ENCODE measurements at places on chromosomes 11 and 22.

GRCh38 chr22:48869788-48870187 is 957.9 kb downstream of the BRD1 start:
- DNase-seq = no peak

GRCh38 chr11:58586998-58587397 is 8.1 kb downstream of the ZFP91 start:
- no peak for DNase-seq

DNA sequence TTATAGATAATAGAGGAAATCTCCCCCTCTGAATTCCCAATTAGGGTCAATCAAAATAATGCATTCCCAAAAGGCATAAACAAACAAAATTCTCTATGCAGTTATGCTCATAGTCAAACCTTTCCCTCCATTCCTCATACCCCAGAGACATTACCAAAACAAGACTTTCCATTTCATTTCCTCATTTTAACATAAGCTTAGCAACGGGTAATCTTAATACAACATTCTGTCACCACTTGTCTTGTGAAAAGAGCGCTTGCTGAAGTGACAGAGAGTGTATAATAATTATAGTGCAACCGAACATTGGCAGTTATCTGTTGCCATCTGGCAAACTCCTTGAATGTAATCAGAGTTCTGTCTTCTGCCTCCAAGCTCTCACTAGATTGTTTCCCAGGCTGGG is 1.2 kb upstream of the SLN start:
- no peak for DNase-seq

DNA sequence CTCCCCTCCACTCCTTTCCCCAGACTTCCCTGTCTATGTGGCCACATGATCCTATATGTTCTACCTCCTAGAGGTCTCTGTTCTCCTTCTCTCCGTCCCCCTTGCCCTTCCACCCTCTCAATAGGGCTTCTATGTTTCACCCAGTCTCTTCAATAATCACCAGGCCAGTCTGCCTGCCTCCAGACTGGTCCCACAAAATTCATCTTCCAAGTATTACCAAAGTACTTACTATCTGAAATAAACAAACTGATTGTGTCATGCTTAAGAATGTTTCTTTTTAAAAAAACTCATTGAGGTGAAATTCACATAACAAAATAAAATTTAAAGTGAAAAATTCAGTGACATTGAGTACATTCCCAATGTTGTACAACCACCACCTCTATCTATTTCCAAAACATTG is 44.2 kb downstream of the MTNR1B start:
- no peak for DNase-seq

- DNase-seq = no peak
These were observed 60.4 kb downstream of the BMAL1 start for GRCh38 chr11:13338019-13338426.

DNA sequence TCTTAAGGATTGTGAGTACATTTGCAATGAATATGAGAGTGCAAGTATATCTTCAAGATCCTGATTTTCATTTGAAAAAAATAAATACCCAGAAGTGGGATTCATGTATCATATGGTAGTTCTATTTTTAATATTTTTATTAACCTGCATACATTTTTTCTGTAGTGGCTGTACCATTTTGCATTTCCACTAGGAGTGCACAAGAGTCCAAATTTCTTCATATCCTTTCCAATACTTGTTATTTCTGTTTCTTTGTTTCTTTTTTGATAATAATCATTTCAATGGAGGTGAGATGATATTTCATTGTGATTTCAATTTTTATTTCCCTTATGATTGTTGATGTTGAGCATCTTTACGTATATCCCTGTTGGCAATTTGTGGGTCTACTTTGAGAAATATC is 759.8 kb upstream of the CNTN5 start:
- no peak for DNase-seq

- DNase-seq = peak; percentile 58
These were observed at the start of gene TIMP3 for GRCh38 chr22:32801537-32802236. TSS of gene TIMP3 (plus strand) at chr22:32801705. CDS start at chr22:32802002, 297 bp downstream.

DNA sequence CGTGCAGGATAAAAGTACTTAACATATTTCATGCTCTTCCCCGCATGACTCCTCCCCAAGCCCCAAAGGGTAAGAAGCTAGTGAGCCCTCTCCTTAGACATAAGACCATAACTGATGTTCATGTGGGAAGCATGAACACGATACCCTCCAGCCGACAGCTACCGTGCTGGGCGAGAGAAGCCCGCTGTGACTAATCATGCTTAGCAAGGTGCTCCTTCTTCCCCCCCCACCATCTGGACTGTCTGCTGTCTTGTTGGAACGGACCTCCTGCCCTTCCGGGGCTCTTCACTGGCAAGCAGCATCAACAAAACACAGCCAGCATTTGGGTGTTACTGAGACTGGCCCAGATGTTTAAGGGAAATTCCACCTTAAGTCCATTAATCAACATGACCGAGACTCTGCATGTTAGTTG is 200.6 kb downstream of the DBX1 start:
- no peak for DNase-seq

GRCh38 chr11:96001037-96001436 is 77.1 kb upstream of the MTMR2 start:
- no peak for DNase-seq

DNA sequence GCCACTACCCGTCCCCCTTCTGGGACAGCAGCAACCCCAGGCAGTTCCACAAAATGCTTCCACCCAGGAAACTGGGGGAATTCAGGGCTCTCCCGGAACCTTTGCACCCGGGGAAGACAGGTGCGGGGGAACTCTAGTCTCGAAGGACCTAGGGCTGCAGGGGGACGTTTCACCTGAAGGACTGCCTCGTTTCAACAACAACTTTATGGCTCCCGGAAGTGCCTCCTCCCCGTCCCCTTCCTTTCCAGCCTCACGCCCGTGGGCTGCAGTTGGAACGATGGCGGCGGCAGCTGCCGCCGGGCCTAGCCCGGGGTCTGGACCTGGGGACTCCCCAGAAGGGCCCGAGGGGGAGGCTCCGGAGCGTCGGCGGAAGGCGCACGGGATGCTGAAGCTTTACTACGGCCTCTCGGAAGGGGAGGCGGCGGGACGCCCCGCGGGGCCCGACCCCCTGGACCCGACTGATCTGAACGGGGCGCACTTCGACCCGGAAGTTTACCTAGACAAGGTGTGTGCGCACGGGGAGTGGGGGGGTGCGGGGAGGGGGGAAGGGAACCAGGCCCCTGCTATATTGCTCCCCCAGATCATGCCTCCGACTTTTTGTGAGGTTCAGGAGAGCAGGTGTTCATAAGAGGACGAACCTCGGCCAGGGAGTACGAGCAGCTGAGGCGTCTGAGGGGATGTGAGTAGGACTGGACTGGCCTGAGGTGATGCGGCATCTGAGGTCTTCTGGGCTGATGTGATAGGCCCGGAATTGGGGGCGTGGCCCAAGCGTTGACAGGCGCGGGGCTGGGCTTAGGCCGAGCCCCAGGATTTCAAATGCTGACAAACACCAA is at the start of gene VPS51:
TSS of gene VPS51 (plus strand) at position 241 of the 833 bp plus-strand sequence. CDS start at position 278, 37 bp downstream.
- DNase-seq = peak; percentile 95

DNA sequence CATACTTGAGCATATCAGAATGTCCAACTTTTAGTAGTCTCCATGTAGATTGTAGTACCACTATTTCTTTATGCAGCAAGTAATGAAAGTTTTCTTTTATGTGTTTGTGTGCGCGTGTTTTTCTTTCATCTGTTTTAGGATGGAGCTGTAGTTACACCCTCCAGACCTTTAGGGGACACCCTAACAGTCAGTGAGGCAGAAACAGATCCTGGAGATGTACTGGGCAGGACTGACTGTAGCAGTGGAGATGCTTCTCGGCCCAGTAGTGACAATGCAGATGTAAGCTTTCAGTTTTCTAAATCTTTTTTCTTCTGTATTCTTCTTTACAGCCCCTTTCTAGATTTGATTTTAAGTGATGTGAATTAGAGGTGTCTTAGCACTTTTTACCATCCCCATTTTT is 79.9 kb upstream of the GRIK4 start:
- peak; percentile 32 for DNase-seq

- no peak for DNase-seq
These were observed 320.5 kb downstream of the MIAT start for GRCh38 chr22:26977741-26978376.

DNA sequence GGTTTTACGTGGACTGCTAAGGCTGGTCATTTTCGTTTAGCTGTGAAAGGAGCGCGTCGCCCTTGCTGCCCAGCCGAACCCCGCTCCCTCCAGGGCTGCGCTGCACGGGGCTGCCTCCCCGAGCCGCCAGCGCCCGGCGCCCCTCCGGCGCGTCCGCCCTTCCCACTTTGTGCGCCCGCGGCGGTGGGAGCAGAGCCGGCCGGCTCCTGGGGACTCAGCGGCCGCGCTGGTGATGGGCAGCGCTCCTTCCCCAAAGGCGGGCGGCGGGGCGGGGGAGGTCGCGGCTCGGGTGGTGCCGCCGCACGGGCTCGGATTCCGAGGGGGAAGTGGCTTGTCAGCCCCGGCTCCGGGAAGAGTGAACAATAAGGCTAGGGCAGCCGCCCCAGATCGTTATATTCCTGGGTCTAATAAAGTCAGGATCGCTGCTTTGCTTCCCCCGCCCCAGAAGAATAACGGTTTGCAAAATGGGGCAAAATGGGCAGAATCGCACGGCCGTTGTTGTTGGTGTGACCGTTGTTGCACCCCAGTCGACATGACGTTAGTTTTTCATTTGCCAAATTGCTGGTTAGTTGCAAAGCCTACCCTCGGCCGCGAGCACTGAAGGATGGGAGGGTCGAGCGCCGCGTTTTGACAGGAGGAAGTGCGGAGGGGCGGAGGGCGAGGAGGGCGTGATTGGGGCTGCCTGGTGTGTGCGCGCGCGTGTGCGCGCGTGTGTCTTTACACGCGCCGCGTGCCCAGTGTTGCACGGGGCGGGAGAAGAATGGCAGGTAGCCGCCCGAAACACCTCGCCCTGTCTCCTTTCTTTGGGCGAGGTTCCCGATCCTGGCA is 745 bp downstream of the NCAM1 start:
- DNase-seq = no peak

GRCh38 chr11:59941091-59941490 is 2.9 kb downstream of the OOSP1 start:
- no peak for DNase-seq

DNA sequence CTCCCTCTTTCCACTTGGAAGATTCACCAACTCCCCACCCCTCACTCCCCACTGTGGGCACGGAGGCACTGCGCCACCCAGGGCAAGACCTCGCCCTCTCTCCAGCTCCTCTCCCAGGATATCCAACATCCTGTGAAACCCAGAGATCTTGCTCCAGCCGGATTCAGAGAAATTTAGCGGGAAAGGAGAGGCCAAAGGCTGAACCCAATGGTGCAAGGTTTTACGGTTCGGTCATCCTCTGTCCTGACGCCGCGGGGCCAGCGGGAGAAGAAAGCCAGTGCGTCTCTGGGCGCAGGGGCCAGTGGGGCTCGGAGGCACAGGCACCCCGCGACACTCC is 397 bp upstream of the CD44 start:
- DNase-seq = no peak

DNA sequence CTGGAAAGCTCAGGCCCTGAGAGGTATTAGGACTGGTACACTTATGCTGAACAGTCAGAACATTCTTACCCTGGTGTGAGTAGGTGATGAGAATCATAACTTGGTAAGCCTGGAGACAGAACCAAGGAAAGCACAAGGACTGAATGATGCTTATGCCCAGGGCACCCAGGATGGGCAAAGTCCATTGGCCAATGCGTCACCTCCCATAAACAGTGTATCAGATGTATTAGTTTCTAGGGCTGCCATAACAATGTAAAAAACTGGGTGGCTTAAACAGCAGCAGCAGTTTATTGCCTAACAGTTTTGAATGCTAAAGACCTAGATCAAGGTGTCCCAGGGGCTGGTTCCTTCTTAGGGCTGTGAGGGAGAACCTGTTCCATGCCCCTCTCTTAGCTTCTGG is 107.0 kb downstream of the FAR1 start:
- DNase-seq = no peak

- DNase-seq = no peak
These were observed 350.6 kb downstream of the TENM4 start for GRCh38 chr11:79090191-79090705.

GRCh38 chr11:62612366-62613290 is at the start of the genes EML3 and ROM1:
TSS of gene EML3 (minus strand) at chr11:62612775. CDS start at chr11:62612457, 318 bp downstream.
TSS of gene ROM1 (plus strand) at chr11:62613257. CDS start at chr11:62613282, 25 bp downstream.
- DNase-seq = peak; percentile 68

- DNase-seq = peak; percentile 74
These were observed 49.1 kb upstream of the VPREB1 start for GRCh38 chr22:22195265-22196017.

- DNase-seq = no peak
These were observed 159.4 kb downstream of the MPPED1 start for GRCh38 chr22:43571181-43571580.

GRCh38 chr11:108496643-108497256 is 1.4 kb downstream of the POGLUT3 start:
- DNase-seq = no peak

GRCh38 chr11:4455419-4455818 is 6.3 kb downstream of the OR52K2 start:
- DNase-seq = no peak

DNA sequence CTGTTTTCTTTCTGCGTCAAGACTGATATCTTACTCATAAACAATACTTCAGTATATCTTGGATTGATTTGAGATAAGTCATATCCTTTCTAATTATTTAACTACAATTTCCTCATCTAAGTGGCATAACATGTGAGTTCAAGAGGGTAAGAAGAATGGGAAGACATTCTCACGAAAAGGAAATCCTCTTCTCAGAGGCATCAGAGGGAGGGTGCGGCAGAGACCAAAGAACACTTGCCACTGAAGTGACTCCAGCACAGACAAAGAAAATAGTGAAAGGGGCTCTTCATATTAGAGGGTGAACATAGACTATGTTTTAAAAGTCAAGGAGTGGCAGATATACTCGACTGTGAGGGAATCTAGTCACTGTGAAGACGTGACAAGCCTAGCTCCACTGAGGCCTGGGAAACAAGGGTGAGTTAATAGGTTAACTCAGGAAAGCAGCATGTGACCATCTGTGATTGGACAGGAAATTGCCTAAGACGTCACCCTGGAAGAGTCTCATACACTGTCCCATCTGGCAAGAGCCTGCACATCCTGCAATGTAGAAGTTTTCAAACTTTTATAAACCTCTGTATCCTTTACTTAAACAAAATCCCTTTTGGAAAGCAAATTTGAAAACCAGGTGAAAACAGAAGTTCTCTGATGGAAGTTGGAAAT is 1.9 kb upstream of the MMP1 start:
- no peak for DNase-seq

GRCh38 chr11:80686889-80687288 is 1246.1 kb upstream of the TENM4 start:
- DNase-seq = no peak

DNA sequence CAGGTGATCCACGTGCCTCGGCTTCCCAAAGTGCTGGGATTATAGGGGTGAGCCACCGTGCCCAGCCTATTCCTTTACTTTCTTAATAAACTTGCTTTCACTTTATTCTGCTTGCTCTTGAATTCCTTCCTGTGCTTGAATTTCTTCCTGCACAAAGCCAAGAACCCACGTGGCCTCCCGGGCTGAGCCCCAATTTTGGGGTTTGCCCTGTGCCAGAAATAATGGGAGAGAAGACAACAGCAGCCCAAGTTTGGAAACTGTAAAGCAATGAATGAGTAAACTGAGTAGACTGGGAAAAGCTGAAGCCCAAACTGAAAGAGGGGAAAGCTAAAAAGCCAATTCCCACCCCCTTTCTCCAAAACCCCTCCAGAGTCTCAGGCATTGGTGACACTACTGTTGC is 136.4 kb downstream of the NECTIN1 start:
- DNase-seq = no peak

GRCh38 chr11:128018692-128019091 is 568.7 kb downstream of the ETS1 start:
- no peak for DNase-seq

GRCh38 chr11:122681070-122681469 is 25.5 kb downstream of the UBASH3B start:
- no peak for DNase-seq

- DNase-seq = no peak
These were observed 690 bp upstream of the UVRAG start for GRCh38 chr11:75814363-75814676.
